ENCODE measurements at places on chromosomes 5 and 9.

- no peak for DNase-seq
Observed at GRCh38 chr5:126269511-126269910, 153.7 kb upstream of the GRAMD2B start.

DNA sequence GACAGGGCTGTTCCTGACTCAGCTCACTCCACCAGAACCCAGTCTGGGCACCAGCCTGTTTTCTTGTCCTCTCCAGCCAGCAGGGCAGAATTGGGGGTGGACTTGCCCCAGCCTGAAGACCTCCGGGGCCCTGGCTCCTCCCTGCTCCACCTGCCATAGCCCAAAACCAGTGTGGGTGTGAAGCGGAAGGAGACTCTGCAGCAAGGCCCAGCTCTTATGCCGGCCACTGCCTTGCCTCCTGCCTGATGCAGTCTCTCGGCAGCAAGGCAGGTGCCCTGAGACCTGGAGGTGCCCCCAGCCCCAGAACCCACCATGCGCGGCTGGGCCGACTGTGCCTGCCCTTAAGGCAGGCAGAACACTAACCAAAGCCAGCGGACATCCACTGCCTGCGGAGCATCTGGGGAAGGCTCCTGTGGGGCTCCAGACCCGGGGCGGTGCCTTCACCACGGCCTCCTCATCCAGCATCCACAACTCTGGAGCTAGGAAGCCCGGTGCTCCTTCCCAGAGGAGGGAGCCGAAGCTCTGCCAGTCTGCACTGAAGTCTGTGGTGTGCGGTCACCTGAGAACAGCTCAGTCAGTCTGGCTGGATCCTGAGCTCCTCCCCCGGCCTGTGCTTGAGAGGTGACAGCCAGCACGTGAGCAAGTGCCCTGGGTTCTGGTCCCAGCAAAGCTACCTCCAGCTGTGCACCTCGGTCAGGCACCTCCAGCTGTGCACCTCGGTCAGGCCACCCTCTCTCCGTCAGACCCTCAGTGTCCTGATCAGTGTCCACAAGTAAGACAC is 116.7 kb downstream of the ADAMTS2 start:
- DNase-seq = no peak

GRCh38 chr5:169300468-169301385 is at the start of gene SLIT3:
SLIT3 (minus strand) TSS chr5:169301139; CDS start chr5:169300709, 430 bp downstream.
- no peak for DNase-seq

GRCh38 chr5:40277161-40277906 is 402.4 kb upstream of the PTGER4 start:
- DNase-seq = no peak

- DNase-seq = no peak
Observed at GRCh38 chr9:111036429-111036789, 1.9 kb downstream of the LPAR1 start.

DNA sequence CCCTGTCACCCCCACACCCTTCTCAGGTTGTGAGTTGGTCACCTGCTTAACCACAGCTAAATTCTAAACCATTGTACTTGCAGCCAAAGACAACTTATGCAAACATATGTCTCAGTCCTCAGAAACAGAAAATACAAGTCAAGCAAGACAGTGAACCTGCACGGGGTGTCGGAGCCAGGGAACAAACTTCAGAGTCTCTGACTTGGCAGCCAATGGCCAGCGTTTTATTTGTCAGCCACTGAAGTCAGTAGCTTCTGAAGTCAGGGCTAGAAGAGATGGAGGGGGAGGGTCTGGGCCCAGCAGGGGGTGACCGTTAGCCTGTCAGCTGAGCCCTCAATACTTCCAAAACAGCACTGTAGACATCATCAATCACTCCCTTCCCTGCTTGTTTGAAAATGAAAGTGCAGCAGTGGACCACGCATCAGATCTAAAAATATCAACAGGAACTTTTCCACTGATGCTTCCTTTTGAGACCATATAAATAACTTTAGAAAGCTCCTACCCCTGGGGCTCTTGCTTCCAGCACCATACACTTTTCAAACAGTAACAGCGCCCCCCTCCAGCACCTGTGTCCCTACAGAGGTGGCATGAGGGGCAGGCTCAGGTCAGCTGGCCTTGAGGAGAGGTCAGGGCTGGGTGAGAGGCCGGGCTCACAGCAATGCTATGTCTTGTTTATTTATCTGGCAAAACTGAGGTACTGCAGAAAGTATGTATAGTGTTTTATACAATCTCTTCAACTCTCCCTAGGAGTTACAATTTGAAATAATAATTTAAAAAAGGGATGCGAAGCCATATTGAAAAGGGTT is 142.5 kb downstream of the ACER2 start:
- DNase-seq = no peak

GRCh38 chr5:174731214-174732035 is 7.0 kb downstream of the MSX2 start:
- DNase-seq = no peak

GRCh38 chr5:16160706-16161105 is 18.9 kb downstream of the MARCHF11 start:
- DNase-seq = peak; percentile 60

- DNase-seq = no peak
Observed at GRCh38 chr9:4224181-4224580, 75.7 kb downstream of the GLIS3 start.

- DNase-seq = no peak
Observed at GRCh38 chr5:179864686-179865085, 6.1 kb upstream of the MRNIP start.

- DNase-seq = no peak
Observed at GRCh38 chr9:136565086-136565714, 19.4 kb upstream of the NOTCH1 start.

GRCh38 chr5:135543001-135543484 is 7.3 kb upstream of the NEUROG1 start:
- DNase-seq = no peak

GRCh38 chr5:93349613-93350012 is 231.4 kb downstream of the NR2F1-AS1 start:
- no peak for DNase-seq

DNA sequence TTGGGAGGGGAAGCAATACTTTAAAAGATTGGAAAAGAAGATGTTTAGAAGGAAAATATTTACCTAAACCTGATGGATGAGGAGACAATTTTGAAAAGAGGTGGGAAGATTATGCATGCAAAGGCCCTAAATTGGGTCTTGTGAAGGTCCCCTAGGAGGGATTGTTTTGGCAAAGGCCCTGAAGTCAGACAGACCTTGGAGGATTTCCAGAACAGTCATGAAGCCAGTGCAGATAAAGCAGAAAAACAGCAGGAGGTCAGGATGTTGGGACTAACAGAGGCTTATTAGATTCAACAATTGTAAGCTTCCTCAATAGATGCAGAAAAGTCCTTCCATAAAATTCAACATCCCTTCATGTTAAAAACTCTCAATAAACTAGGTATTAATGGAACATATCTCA is 361.0 kb upstream of the CDH6 start:
- DNase-seq = no peak

DNA sequence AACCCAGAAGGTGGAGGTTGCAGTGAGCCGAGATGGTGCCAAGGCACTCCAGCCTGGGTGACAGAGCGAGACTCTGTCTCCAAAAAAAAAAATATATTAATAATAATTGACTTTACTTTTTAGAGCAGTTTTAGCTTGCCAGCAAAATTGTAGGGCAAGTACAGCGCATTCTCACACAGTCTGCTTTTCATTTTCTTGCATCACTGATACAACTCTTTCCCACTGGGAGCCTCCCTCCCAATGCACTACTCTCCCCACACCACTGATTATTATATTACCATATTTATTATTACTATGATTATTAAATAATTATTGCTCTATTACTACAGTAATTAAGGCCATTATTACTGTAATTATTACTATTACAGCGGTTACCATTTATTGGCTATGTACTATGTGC is 212.8 kb downstream of the GNA14 start:
- no peak for DNase-seq

GRCh38 chr5:10648806-10649665 is 85.2 kb downstream of the ANKRD33B start:
- no peak for DNase-seq

DNA sequence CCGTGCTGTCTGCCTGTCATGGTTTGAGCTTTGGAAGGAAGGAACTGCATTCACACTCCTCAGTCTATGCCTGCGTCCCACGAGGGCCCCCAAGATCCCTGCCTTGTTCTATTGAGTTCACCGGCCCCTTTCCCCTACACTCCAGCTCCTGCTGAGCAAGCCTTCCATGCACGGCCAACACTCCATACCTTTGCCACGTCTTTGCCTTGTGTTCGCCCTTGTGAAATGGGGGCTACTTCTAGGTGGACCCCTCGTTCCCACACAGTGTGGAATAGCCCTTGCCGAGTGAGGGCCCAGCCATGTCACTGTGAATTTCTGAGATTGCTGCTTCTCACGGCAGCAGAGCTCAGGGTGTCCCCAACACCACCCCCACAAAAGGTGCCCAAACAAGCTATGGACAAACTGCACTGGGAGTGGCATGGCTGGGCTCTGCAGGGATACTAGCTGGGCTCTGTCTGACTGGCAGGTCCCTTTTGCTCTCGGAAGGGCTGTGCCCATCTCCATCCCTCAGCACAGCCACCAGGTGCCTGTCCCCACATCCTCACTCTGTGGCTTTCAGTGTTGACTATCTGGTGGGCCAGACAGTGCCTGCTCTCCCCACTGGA is 67.9 kb upstream of the ADAMTS2 start:
- no peak for DNase-seq

GRCh38 chr5:130066644-130067043 is 162.4 kb downstream of the CHSY3 start:
- DNase-seq = no peak

DNA sequence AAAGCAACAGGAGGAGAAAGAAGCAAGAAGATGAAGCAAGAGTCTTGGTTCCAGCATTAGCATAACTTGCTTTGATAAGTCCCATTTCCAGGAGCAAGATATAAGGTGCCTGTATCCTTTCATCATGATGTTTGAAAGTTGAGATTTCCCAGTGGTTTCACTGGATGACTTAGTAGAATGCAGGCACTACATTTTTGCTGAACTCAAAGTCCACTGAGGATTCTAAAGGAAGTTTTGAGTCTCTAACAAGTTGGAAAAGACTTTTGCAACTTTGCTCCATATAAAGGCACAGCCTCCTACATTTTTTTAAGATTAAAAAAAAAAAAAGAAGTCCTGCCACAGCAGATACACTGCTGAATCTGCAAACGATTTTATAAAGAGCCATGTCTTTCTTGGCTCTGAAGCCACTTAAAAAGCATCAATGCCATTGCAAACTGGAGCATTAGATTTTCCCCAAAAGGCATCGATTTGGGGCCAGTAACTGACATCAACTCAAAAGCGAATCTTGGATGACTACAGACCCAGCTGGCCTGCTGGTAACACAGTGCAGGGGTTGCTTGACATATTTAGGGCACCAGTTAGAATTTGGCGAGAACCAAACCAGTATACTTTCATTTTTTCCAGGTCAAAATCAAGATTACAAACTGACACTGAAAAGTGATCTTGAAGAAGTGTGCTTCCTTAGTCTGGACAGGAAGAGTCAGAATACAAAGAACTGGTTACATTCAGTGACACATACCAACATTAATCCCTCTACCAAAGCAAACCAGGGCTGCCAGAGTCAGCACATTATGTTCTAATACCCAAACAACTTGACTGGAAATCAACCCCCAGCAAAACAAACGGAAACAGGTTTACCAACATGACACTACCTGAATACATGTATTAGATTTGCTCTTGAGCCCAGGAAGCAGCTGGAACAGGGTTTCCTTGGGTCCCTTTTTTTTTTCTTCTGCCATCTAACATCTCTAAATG is 39.1 kb upstream of the KCNV2 start:
- DNase-seq = no peak

GRCh38 chr9:89579741-89580385 is 24.9 kb upstream of the GADD45G start:
- no peak for DNase-seq

GRCh38 chr9:76143834-76144233 is 250.4 kb downstream of the RFK start:
- no peak for DNase-seq

DNA sequence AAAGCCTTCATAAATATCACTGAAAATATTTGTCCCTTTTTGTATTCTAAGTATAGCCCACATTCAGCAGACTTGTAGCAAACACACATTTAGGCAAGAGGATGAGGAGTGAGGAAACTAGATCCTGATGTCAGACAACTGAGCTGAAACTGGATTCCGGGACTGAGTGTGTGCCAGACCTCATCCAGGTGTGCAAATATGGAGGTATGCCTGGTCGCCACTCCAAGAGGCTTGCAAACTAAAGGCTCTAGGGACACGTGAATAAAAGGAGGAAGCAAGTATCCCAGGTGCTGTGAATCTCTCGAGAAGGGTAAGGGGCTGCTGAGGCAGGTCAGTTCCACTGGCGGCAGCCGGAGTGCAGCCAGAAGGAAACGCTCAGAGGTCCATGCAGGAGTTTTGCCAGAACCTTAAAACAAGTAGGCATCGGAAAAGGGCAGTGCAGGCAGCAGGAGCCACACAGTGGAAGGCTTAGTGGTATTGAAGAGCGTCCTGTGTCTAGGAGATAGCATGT is 77.4 kb upstream of the ALDH1B1 start:
- DNase-seq = no peak

- DNase-seq = no peak
Observed at GRCh38 chr9:136546697-136547501, 1.1 kb upstream of the NOTCH1 start.

DNA sequence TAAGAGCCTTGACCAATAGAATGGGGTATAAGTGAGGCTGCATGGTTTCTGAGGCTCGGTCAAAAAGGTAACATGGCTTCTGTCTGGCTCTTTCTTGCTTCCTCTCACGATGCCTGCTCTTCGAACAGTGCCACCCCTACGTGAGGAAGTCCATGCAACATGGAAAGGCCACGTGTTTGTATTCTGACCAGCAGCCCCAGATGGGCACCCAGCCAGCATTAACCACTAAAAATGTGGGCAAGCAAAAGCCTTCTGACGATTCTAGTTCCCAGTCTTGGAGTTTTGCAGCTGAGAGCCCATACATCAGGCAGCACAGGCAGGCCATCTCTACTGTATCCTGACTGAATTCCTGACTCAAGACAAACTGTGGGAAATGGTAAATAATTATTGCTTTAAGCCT is 24.2 kb upstream of the NREP start:
- DNase-seq = no peak

DNA sequence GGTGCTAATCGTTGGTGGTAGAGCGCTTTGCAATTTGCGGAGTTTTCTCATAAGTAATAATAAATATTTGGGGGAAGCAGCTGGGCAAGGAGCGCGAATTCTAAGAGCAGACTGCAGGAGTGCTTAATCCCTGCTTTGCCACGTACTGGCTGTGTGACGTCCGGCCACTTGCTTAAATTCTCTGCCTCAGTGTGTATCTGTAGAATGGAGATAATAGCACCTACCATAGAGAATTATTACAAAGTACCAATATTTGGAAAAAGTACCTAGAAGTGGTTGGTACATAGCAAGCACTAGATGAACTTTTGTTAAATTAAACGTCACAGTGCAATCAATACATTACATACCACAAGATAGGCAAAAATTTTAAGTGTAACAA is 598 bp upstream of the TMED7 start:
- DNase-seq = no peak

DNA sequence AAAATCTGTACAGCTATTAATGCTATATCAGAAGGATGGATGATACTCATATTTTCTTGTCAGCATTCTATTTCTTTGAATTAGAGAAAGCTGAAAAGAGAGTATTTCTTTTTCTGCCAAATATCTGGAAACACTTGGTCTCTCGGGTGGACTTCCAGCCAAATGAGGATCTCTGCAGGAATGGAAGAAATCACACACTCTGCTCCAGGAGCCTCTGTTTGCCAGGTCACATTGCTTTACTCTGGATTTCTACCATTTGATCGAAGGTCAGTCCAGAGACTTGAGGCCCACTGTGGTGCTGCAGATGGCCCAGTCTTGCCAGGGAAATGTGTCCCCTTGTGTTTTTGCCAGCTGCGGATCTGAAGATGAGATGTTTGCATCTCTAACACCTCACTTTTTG is 154.1 kb downstream of the PCSK1 start:
- no peak for DNase-seq

GRCh38 chr9:101072259-101072658 is 43.7 kb downstream of the PLPPR1 start:
- DNase-seq = no peak

Measured in erythroblast (primary cell).